Left renal cortex interstitium (tissue), 4 donors: ENCODE measurements at places on chromosomes 4 and X. TPM values are rescaled to one million over a fixed set of nuclear protein-coding genes. Genes with fewer than 3 reads are reported as not detected.

DNA sequence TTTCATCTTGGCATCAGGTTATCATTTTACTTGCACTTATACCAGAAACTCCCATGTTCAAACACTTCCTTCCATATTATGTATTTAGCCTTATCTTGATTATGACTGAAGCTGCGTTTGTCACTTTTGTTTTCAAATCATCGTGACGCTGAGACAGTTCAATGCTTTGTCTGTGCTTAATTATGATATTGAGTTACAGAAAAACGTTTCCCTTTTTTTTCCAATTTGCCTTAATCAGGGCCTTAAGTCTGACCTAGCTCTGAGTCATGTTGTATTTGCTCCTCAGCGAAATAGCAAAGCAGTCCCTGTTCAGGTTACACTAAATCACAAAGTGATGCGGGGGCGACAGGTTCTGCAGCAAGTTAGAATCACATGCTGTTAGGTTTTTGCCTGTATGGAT lies 254.7 kb downstream of the AFF2 start:
- no peak for DNase-seq

Gene ERAS
- not detected for polyA plus RNA-seq

- DNase-seq, result no peak
These were observed 45.7 kb upstream of the INTU start for GRCh38 chr4:127586922-127587571.

DNA sequence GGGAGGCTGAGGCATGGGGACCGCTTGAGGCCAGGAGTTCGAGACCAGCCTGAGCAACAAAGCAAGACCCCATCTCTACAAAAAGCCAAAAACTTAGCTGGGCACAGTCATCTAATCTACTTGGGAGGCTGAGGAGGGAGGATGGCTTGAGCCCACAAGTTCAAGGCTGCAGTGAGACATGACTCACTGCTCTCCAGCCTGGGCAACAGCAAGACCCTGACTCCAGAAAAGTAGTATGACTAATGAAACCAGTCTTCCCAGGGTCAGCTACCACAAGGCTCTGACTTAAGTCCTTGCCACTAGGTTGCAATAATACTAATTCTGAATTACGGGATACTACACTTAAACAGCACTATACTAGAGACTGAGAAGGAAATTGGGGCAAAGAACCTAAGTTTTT lies 33.1 kb downstream of the ERVMER34-1 start:
- DNase-seq, result no peak

Gene GPR34
- 5.6 TPM for polyA plus RNA-seq

Gene FAM149A
- polyA plus RNA-seq, result 65.8 TPM

GRCh38 chr4:186881521-186882220 lies 158.0 kb upstream of the FAT1 start:
- no peak for DNase-seq

DNA sequence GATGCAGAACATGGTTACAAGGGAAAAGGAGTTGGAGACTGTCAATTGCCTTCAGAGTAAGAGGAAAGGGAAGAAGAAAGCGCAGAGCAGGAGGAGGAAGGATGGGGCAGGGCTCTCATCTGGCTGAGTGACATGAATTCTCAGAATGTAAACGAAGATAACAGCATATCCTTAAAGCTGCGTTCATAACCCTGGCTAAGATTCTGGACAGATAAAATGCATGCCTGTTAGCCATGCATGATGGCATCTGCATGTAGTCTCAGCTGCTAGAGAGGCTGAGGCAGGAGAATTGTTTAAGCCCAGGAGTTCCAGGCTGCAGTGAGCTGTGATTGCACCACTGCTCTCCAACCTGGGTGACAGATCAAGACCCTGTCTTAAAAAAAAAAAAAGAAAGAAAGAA lies 493.5 kb upstream of the PRKX start:
- DNase-seq, result no peak

DNA sequence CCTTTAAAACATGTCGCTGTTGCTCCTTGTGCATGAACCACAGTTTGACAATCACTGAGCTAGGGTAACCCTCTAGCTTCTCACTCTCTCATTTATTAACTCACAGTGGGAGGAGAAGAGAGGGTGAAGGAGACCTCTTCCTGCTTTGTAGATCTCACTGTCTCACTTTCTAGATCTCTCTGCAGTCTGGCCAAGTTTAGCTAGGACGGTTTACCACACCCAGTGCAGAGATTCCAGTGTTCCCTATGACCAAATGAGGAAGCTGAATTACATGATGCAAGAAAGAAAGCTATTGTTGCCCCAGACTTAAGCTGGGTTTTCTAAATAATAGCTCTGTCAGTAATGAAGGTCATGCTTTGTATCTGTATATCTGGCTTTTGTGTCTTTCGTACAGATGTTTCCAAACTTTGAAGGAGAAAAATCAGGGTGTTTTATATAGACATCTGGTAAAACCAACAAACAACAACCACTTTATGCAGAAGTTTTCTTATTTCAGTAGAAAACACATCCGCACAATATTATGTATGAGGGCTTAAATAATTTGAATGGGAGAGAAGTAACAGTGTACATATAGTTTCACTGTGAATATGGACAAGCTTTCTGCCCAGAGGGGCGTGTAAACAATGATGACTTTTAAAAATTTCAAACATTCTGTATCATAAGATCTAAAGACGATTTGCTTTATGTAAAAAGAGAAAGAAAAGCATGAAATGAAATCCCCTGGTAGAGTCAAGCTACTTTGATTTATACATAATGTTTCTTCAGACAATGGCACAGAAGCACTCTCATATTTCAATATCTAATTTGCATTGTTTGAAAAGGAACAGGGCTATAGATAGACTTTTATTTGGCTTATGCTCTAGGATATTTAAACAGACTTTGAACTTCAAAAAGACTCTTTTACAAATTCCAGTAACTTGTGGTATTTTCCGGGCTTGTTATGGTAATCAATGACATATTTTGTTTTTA lies 582.3 kb downstream of the FSTL5 start:
- no peak for DNase-seq

GRCh38 chrX:149504226-149504914 lies 736 bp downstream of the IDS start:
- no peak for DNase-seq

Gene TREX2
- 0.27 TPM for polyA plus RNA-seq

DNA sequence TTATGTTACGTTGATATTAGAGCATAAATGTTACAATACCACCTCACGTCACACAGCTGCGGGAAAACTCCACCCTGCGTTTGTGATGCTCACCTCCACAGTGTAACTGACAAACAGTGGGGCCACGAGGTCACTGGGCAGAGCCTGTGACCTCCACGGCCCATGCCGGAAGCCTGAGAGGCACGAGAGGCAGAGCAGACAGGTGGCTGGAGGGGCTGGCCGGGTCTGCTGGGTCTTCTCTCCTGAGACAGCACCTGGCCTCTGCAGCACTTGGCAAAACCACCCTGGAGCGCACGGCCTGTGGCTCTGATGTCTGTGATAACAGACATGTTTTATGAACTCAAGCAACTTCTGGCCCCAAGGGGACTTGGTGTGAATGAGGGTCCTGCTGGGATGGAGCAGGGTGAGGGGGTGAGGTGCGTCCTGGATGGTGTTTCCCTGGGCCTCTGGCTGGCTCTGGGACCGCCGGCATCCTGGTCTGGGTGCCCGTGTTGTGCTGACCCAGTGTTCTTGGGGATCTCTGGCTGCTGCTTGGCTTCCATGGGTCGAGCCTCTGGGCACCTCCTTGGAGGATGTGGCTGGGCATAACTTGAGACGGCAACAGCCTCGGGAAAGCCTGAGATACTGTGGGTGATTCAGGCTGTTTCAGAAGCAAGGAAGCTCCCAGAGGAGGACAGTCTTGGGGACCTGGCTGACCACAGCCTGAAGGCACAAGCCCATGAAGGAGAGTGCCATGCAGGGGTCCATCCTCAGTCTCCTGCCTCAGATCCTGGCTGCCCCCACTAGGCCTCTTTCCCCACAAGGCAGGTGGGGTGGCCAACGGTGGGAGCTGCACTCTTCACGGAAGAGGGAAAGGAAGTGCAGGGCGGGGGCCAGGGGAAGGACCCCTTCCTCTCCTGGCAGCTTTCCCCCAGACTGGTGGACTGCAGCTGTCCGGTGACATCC lies 19.7 kb downstream of the RNF212 start:
- DNase-seq, result no peak

DNA sequence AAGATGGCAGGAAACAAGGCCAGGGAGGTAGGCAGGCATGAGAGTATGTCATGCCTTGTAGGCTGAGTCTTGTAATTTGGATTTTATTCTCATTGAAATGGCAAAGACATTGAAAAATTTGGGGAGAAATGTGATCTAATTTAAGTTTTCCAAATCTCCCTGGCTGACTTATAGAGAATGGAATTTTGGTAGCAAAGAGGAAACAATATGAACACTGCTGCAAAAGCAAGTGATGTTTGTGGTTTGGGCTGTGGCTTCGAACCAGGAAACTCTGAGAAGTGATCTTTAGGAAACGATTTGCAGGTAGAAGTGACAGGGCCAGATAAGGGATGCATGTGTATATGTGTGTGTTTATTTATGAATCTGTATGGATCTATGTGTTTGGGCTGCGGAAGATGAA lies 35.6 kb downstream of the ARSJ start:
- no peak for DNase-seq

DNA sequence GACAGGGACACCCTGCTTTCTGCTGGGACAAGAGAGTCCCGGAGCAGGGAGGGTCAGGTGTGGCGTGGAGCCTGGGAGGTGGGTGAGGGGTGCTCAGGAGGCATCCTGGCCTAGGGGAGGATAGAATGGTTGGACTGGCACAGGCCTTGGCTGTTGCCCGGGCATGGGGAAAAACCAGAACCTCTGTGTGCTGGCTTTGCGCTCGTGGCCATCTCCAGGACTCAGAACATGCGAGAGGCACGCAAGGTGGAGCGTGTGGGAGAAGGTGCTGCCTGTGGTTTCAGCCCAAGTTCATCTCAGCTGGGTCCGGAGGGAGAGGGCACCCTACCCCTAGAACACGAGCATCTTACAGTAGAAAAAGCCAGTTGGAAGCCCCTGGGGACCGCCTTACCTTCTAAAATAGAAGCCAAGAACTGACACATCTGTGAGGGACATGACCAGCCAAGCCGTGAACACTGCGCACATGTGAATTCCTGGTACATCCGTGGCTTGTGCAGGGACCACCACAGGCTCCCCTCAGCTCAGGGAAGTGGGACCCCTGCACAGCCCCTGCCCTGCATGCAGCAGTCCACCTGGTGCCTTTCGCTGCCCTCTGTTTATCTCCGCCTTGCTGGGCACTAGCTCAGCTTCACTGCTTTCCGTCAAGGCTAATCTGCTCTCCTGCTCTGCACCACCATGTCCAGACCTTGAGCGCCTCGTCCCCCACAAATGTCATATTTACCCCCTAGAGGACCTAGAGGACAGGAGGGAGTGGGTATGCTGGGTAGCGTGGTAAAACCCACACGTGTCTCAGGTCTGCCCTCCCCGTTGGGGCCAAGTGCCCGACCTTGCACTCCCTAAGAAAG lies 13.5 kb downstream of the MSANTD1 start:
- DNase-seq, result no peak

DNA sequence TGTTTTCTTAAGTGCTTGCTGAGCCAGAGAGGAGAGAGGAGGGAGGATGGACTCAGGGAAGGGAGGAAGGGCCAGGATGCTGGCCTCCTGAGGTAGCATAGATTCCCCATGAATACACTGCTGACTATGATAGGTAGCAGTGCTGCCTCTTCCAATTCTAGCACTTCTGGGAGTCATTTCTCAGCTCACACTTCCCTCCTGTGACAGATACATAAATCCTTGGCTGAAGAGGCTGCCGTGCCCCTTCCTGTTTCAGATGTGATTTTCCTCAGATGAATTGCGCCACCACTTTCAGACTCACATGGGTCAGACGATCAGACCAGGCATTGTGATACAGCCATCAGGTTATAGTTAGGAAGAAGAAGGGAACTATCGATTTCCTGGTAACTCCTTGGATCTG lies 22.4 kb downstream of the TSC22D3 start:
- no peak for DNase-seq

GRCh38 chr4:126779436-126780166 lies 853.2 kb upstream of the INTU start:
- DNase-seq, result no peak

DNA sequence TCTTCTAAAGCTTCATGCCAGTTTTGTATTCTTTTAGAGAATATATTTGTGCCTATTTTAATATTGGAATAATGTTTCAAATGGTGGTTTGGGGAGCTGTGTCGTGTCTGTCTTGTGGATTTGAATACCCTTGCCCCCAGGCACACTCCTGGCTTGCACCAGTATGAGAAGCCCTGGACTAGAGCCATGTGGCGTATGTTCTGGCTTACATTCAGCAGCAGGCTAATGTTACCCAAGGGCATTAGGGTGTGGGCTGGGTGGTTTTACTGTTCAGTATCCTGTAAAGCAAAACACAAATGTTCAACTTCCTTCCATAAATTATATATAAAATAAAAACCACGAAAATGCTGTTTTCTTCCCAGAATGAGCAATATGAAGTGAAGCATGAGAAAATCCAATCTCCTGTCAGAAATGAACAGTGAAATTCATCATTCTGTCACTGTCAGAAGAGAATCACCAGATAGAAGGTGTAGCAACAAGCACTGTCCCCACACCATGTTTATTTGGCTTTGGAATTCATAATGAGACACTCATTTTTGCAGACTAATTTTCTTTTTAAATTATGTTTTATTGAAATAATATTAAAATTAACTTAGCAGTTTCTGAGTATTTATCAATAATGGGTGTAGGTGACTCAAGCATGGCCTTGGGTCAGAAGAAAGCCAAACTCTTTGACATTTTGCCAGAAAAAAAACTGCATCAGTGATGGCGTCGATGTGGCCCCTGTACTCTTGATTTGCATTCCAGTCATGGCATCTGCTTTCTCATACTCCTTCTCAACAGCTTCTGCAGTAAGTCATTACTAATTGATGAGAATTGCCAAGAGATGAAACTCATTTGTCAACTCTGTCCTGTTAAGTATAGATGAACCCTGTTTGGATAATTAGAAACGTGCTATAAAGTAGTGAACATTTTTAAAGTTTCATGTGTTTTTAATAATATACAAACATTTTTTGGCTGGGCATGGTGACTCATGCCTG lies 43.8 kb downstream of the WWC2 start:
- no peak for DNase-seq

DNA sequence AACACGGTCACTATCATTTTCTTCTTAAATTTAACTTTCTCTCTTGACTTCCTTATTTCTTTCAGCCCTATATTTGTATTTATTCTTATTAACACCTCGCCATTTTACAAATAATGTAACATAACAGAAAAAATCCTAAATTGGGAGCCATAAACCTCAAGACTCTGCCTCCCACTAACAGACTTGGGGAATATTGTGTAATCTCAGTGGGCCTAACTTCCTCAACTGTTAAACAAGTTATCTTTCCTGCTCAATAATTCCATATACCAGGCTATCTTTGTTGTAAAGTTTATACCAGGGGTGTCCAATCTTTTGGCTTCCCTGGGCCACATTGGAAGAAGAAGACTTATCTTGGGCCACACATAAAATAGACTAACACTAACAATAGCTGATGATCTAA lies 26.2 kb downstream of the PRSS12 start:
- no peak for DNase-seq

Gene EXOC1L
- not detected for polyA plus RNA-seq

DNA sequence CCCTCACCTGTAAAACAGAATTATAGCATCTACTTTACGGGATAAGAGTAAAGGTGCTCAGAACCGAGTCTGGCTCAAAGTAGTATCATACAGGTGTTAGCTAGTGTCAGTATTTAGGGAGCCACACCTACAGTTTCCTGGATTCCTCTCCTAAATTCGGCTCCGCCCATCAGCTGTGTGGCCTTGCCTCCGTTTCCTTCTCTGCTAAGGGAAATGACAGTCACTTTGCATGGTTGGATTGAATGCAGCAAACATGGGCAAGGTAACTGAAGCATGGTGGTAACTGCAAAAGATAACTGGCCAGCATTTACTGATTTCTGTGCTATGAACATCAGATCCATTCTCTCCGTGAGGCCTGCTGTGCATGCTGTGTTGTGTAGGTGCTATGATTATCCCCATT lies 2.8 kb downstream of the PPP1R3F start:
- DNase-seq, result no peak
